Stimulated activated CD8-positive, alpha-beta memory T cell treated with anti-CD3 and anti-CD28 coated beads, Interleukin-4, amount 100 ng/mL, for 4 hours (primary cell): ENCODE measurements at places on chromosomes 1 and 21.

DNA sequence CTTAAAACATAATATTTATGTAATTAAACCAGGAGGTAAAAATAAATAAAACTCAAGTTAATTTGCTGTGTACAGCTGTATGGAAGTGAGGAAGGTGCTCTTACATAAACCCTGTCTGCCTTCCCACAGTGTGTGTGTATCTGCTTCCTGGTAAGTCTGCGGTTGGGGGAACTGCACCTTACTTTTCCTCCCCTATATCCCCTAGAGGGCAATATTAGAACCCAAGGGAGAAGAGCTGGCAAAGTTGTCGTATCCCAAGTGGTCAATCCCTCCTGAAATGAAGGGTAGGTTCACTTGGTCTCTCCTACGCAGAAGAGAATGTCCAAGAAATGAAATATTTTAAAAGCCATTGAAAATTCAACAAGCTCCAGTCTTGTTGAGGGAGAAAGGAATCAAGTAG, 17.8 kb upstream of the JAK1 start:
- DNase-seq: no peak

DNA sequence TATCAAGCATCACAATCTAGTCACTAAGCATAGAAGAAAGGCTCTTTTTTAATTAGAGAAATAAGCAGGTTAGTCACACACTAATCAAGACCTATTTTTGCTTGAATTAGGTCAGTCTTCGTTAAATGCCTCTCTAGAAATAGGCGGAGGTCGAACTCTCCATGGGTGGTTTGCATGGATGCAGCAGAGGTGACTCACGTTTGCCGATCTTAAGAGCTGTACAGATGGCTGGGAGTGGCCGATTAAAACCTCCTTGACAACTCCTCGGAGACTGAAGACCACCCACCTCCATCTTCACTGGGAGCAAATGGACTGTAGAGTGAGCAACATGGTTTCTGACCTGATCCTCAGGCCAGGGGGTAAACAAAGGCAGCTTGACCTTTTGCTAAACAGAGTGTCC, 249.3 kb downstream of the ZNF648 start:
- no peak for DNase-seq

DNA sequence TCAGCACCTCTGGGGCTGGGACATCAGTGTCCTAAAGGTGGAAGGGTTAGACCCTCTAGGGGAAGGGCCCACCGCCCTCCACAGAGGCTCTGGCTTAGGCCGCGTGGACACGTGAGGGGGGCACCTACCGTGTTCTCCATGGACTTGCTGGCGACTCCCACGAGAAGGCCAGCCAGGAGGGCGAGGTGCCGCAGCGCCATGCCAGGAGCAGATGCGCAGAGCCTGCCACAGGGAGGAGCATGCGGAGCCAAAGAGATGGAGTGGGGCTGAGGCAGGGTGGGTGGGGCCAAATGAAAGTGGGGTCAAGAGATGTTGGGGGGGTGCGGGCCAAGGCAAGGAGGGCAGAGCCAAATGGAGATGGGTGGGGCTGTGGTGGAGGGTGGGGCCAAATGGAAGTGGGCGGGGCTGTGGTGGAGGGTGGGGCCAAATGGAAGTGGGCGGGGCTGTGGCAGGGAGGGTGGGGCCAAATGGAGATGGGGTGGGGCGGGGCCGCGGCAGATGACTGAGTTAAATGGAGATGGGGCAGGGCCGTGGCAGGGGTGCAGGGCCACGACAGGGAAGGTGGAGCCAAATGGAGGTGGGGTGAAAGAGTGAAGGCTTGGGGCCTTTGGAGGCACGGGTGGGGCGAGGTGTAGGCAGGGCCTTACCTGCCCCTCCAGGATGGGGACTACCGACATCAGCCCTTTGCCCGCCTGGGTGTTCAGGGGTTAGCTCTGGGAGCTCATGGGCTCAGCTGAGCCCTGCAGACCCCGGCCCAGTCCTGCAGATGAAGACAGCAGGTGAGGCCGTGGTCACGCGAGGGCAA, 17.4 kb upstream of the RNF223 start:
- no peak for DNase-seq

DNA sequence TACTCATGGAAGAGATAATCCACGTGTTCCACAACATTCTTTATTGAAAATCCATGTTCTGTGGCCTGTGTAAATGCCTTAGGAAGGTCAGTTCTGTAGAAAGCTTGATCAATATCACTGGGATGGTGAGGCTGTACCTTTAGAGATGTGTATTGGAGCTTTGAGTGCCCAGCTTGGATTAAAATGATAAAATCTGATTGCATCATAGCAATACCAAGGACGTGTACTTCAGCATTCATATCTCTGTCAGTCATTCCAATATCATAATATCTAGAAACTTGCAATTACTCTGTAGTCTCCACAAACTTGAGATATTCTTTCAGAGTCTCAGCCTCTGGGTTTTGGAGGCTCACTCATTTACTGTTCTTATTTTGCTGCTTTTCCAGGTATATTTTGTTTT, 31.6 kb downstream of the IFI44 start:
- no peak for DNase-seq

DNA sequence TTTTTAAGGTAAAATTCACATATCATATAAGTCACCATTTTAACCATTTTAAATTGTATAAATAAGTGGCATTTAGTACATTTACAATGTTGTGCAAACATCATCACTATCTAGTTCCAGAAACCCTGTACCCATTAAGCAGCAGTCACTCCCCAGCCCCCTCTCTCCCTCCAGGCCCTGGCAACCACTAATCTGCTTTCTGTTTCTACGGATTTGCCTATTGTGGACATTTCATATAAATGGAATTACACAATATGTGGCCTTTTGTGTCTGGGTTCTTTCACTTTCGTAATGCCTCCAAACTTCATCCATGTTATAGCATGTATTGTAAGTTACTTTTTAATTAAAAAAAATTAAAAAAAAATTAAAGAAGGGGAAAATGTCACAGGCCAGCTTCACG, 58.0 kb upstream of the RAB3GAP2 start:
- DNase-seq: no peak

DNA sequence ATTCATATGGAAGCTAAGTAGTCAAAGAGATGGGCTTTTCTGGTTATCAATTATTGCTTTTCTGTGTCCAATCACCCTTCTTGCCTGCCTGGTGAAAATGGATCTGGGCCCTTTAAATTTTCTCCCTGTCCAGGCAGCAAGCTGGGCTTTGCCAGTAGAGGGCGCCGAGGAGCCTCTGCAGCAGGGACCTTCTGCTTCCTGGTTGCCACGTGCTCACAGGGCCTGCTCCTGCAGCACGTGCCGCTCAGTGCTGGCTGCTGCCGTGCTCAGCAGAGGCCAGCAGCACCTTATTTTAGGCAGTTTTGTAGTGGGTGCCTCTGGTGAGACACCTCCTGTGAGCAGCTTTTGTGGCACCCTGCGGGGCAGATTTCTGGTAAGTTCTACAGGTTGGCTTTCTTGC, 4.0 kb downstream of the ACTL8 start:
- no peak for DNase-seq

DNA sequence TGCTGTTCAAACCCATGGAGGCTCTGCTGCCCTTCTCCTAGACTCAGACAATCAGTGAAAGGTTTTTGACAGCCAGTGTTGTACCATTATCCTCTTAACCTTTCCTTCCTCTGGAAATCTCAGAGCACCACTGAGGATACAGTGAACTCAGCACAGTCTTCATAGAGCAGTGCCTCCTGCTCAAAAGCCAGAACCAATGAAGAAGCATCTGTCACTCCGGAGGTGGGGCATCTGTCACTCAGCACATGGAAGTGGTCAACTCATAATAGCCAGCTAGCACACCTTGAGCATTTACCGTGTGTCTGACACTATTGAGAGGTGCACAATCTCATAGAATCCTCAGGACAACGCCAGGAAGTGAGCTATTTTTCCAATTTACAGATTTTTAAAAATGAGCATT, 62.4 kb downstream of the NMNAT2 start:
- DNase-seq: no peak

- DNase-seq: no peak
Measured at GRCh38 chr21:33121715-33122475, 52.0 kb downstream of the OLIG1 start.

DNA sequence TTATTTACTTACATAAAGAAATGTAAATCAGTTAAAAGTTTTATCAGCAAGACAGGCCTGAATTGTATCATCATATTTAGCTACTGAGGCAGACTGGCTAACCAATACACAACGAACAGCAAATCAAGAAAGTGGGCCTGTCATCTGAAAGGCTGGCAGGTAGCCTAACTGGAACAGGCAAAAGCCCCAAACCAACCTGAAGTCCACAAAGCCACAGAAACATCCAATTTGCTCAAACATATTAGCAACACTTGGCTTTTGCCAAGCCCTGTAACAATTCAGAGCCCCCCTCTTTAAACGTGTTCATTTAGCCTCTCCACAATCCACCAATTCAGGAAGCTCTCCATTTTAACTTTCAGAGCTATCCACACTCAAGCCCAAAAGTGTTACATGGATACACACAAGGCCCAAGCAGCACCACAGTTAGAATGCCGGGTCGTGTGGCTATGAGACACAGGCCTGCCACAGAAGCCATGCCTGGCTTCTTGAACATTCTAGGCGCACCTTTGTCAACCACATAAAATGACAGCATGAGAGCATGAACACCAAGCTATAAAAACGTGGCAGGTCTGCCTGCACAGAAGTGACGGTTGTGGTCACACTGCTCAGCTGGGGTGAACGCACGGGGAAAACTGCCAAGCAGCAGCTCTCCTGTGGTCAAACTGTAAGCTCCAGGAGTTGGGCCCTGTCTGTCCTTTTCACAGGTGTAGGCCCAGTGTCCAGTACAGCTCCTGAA, 49.3 kb downstream of the CD34 start:
- no peak for DNase-seq

DNA sequence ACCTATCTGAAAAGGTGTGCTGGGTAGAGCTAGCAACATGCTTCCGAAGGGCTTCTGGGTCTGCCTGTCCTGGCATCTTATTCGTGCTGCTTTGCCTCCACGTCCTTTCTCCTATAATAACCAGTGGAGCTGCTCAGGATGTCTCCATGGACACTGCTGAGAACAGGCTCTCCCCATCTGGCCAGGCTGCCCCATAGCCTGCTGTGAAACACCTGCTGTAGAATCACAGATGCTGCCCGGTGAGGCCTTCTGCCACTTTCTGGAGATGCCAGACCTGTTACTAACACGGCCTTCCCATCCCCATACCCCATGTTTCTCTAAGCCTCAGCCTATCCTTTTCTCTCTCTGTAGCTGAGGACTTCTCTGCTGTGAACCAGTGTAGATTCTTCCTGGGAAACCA, 120.5 kb downstream of the IER5 start:
- DNase-seq: no peak

GRCh38 chr1:56448529-56449300, 130.6 kb downstream of the PLPP3 start:
- DNase-seq: no peak

DNA sequence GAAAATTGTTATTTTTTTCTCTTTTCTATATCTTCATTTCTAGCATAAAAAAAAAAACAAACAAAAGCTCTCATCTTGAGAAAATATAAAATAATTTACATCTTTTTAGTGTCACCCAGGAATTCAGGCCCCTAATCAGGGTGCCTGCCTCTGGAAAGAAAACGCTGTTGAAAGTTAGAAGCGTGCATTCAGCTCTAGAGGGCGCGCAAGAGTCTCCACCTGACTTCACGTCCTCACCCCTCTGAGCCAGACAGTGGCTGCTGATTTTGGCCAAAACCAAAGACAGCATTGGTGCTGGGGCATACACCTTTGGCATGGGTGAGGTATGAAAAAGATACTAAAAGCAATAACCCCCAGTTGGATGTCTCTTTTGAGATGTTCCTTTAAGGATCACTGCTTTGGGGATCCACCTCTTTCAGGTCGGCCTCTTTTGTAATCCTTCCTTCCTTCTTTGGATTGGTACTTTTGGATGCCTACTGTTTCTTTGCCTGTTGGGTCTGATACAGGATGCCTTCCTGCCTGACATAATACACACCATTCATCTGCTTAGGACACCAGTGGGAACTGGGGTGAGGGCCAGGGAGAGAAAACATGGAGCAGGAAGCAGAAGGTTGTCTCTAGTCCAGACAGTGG, 77.6 kb upstream of the CHRM3 start:
- DNase-seq: no peak

DNA sequence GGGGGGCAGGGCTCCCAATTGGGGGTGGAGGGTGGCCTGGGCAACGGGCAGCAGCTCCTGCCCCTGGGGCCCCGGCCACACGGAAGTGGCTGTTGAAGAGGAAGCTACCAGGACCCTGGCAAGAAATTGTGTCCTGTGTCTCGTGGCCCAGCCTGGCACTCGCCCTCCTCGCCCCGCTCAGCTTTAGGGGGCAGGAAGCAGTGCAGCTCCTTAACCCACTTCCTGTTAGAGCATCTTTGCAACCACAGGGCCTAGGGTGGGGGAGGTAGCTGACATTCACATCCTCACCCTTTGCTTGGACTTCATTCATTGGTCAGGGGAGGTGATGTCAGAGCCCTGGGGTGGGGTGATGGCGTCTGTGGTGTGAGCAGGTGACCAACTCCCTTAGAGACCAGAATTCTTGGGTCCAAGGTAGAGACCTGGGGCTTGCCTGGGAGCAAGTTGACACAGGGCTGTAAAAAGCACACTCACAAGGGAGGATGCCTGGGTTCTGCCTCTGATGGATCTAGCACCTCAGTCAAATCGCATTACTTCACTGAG, at the start of gene ARHGAP30:
TSS of gene ARHGAP30 (minus strand) at position 161 of the 540 bp plus-strand sequence. CDS start 267 bp downstream, outside the sequence.
- peak; percentile 63 for DNase-seq

- DNase-seq: no peak
Measured at GRCh38 chr1:52281518-52281917, 84.5 kb downstream of the CC2D1B start.

DNA sequence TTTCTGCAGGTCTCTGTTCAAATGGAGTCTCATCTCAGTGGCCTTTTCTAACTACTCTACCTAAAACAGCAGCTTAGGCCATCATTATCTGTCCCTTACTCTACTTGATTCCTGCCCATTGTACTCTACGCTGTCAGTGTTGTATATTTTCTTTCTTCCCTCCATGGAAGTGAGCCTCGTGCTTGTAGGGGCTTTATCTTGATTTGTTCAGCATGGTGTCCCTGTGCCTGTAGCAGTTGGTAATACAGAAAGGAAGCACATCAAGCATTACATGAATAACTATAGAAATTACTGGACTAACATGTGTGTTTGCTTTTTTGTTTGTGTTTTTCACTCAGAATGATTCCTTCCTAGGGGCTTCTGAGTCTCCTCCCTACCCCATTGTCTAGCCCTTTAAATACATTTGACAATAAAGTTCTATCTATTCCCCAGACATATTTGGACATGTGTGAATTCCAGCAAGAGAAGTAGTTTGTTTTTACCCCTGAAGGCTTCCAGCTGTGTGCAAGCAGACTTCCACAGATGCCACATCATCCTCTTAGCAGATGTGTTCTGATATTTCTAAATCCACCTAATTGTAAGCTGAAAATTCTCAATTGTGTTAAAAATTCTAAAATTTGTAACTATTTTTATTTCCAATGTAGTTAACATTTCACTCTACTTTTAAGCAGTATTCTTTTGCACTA, 40.3 kb downstream of the PRMT2 start:
- no peak for DNase-seq

GRCh38 chr1:58830291-58830690, 46.4 kb upstream of the JUN start:
- no peak for DNase-seq

GRCh38 chr1:29501227-29501976, 265.1 kb downstream of the PTPRU start:
- no peak for DNase-seq
